ENCODE measurements at places on chromosomes 7 and 10. TPM values are rescaled to one million over a fixed set of nuclear protein-coding genes. Genes with fewer than 3 reads are reported as not detected.

Gene LRRD1
- total RNA-seq = not detected

Gene TAS2R41
- total RNA-seq = not detected

DNA sequence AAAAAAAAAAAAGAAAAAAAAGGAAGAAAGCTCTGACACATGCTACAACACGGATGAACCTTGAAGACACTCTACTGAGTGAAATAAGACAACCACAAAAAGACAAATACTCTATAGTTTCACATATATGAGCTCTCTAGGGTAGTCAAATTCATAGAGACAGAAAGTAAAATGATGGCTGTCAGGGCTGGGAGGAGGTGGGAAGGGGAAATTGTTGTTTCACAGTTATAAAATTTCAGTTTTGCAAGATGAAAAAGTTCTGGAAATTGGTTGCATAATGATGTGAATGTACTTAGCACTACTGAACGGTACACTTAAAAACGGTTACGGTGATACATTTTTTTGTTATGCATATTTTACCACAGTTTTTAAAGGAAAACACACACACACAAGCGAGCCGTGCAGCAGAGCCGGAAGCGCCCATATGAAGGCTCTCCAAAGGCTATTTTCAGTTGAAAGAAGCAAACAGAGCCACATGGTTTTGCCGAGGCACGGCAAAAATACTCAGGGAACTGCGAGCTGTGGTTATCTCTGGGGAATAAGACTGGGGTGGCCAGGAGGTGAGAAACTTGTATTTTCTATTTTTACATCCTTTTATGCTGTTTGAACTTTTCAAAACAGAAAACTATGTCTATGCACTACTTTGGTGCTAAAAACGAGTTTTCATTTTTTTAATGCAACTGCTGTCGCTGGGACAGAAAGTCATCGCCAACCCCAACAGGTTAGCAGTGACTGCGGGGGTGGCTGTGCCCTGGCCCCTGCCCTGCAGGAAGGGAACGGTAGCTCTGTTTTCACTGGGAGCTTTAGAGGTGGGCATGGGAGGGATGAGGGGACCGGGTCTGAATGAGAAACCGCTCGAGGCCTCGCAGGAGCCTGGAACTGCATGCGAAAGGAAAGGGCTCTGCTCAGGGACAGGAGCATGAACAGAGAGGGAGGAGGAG is 132.9 kb downstream of the OAT start:
- DNase-seq = no peak

Gene ECHS1
- 53.1 TPM for total RNA-seq

Gene ITGB8
- 0.19 TPM for total RNA-seq

Gene NYAP1
- total RNA-seq = 0.11 TPM

DNA sequence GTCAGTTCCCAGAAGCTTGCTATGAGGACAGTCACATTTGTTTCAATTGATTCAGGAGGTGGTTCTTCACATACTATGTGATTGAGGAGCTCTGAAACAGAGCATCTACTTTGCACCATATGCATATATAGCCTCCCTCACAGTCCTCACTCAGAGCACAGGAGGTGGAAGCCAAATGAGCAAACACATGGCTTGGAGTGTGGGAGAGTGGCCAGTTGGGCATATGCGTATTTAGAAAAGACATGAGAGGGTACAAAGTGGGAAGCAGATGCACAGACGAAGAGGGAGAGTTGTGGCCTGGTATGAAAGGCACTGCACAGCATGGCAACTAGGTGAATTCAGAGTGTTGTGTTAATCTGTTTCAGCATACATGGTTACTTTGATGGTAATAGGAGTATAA is 165.6 kb downstream of the COL28A1 start:
- no peak for DNase-seq

- no peak for DNase-seq
Observed at GRCh38 chr7:107209565-107209964, 40.8 kb downstream of the HBP1 start.

DNA sequence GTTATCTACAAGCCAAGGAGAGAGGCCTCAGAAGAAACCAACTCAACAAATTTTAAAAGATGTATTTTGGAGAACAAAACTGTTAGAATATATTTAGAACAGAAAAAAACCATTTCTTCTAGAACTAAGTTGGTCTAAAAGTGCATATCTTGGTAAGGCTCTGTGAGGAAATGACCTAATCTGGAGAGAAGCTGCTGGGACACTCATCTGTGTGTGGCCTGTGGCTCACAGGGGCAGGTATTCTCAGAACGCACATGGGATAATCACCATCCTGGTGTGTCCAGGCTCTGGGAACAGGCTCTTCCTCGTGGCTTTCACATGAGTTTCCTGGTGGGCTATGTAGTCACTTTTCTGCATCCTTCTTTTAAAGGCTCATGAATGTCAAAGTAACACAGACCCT is 38.1 kb upstream of the PRSS1 start:
- DNase-seq = no peak

GRCh38 chr7:85600395-85600794 is 413.5 kb upstream of the SEMA3D start:
- DNase-seq = no peak

Gene DRGX
- not detected for total RNA-seq

DNA sequence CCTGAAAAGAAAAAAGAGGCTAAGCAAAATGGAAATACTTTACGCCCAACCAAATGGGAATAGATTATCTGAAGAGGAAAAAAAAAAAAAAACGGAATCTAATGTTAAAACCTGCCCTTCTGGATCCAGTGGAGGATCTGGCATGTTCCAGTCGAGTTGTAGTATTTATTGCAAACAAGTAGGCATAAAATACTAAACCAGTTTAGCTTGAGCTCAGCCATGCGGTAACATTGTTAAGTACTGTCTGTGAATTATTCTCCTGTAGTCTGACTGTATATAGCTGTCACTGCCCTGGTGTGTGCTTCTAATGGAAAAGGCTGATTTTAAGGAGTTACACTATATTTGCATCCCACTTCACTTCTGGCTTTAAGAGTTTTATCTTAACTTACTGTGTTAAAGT is 40.3 kb downstream of the CELF2 start:
- no peak for DNase-seq

Gene WNT8B
- 0.11 TPM for total RNA-seq

Gene WDFY4
- total RNA-seq = 0.89 TPM
